ENCODE measurements at places on chromosomes 12 and 14. TPM values are rescaled to one million over a fixed set of nuclear protein-coding genes. Genes with fewer than 3 reads are reported as not detected.

Gene NUMB
- total RNA-seq, result 34.5 TPM

- no peak for DNase-seq
These were observed 599.4 kb upstream of the MDGA2 start for GRCh38 chr14:48274826-48275225.

- peak; percentile 19 for DNase-seq
These were observed 16.4 kb downstream of the ACVRL1 start for GRCh38 chr12:51923506-51924365.

GRCh38 chr14:90060312-90060964 is 1.4 kb upstream of the KCNK13 start:
- DNase-seq, result peak; percentile 53

GRCh38 chr12:129984106-129984505 is 80.3 kb upstream of the TMEM132D start:
- no peak for DNase-seq

GRCh38 chr14:20376071-20376588 is 32.7 kb downstream of the PARP2 start:
- no peak for DNase-seq

DNA sequence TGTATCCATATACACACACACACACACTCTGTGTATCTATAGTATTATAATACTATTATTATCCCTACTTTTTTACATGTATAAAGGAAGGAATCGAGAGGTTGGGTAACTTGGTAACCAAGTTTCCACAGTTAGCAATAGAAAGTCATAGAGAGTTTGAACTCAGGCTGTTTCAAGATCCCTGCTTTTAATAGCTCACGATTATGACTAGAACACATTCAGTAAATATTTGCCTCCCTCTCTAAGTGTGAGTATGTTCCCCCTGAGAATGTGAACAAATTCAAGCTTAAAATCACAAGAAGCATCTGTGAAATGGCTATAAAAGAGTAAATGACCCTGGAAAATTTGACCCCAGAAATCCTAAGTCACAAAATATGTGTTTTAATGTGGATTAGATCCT is 11.0 kb upstream of the REP15 start:
- DNase-seq, result no peak

Data from cerebellum (tissue), 4 donors.